ENCODE measurements at places on chromosomes 5 and 9.

DNA sequence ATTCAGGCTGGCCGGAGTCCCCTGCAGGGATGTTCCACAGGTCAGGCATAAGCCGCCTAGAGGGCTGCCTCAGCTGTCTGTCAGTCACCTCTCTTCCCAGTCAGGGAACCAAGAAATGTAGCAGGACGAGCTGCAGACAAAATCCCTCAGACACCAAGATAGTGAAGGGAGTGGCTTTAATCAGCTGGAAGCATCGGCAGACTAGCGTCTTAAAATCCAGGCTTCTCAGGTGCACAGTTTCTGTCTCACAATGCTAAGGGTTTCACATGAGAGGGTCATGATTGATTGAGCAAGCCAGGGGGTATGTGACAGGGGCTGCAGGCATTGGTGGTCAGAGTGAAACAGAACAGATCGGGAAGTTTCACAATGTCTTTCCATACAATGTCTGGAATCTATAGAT, 247.2 kb downstream of the CDH10 start:
- DNase-seq = no peak

DNA sequence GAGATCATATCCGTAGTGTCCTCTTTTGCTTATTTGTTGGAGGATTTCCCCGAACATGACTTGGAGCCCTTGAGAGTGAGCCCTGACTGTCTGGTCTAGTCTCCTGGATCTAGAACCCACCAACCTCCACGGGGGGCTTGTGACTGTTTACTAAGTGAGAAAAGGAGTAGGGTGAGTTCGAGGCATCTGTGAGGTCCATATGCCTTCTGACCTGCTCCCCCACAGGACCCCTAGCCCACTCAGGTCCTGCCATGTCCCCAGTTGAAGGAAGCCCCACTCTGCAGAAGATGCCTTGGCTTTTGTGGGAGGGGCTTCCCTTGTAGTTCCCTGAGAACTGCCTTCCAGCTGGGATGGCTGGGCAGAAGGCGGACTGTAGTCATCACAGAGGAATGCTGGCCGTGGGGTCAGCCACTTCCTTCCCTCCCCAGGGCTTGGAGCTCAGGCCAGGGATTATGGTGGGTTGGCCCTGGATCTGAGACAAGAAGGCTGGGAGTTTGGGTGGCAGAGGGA, 7.0 kb upstream of the IRF1 start:
- no peak for DNase-seq

GRCh38 chr9:113530022-113530635, 66.6 kb downstream of the RGS3 start:
- no peak for DNase-seq

- no peak for DNase-seq
These were observed 40.2 kb downstream of the MRPL36 start for GRCh38 chr5:1759378-1759970.

DNA sequence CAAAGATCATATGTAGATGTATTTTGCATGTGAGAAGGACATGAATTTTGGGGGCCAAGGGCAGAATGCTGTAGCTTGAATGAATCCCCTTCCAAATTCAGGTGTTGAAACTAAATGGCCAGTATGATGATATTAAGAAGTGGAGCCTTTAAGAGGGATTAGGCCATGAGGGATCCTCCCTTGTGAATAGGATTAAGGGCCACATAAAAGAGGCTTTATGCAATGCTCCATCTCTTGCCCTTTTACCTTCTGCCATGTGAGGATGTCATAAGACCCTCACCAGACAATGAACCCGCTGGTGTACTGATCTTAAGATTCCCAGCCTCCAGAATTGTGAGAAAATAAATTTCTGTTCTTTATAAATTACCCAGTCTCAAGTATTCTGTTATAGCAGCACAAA, 206.1 kb downstream of the YTHDC2 start:
- DNase-seq = no peak

- DNase-seq = no peak
These were observed 10.4 kb downstream of the ENHO start for GRCh38 chr9:34512131-34513078.

GRCh38 chr9:89868100-89868499, 263.3 kb downstream of the GADD45G start:
- no peak for DNase-seq

- DNase-seq = no peak
These were observed 45.7 kb downstream of the ITGA2 start for GRCh38 chr5:53034832-53035231.

DNA sequence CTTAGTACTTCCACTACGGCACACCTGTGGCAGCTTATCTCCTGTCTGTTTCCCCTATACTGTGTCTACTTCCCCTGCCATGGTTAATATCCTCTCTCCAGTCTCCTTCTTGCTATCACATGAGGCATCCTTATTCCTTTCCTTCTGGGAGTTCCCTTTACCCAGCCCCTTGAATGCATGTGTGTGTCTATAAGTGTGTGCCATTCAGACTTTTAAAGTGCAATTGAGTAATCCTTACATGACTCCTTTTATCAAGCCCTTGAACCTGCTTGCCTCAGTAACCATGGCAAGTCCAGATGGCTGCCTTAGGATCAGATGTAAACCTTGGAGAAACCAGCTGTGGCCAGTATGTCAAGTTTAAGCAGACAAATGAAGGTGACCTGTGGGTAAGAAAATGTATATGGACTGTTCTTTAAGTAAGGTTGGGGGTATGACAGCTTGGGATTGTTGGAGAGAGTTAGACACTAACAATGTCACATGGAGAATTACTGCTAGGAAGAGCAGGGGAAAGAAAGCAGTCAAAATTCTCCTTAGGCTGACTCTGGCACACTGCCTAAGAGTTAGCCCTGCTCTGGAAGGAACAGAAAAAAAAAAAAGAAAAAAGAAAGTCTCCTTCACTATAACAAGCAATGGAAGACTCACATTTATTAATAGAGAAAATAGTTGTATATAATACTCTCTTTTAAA, 142.1 kb downstream of the HINT1 start:
- DNase-seq = no peak

DNA sequence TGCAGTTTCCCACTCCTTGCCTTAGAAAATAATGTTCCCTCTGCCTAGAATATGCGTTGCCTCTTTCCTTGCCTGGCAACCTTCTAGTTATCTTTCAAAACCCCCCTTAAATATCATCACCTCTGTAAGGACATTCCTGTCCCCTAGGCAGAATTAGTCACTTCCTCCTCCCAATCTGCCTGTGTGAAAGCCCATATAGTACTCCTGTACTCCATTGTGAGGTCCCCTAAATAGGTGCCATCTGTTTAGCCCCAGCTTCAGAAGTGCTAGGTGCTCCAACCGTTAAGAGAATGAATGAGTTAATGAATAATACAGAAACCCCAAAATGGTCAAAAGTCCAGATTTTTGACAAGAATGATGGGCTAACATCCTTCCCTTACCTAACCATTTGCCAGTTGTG, 181.4 kb downstream of the GDNF start:
- no peak for DNase-seq

- DNase-seq = no peak
These were observed 65.5 kb upstream of the SMIM32 start for GRCh38 chr5:136258463-136258862.

GRCh38 chr5:180112181-180112861, 40.8 kb upstream of the RNF130 start:
- DNase-seq = no peak

GRCh38 chr5:74034733-74035132, 408.7 kb downstream of the ARHGEF28 start:
- no peak for DNase-seq

- no peak for DNase-seq
These were observed 180.0 kb upstream of the PTGER4 start for GRCh38 chr5:40499518-40500273.

DNA sequence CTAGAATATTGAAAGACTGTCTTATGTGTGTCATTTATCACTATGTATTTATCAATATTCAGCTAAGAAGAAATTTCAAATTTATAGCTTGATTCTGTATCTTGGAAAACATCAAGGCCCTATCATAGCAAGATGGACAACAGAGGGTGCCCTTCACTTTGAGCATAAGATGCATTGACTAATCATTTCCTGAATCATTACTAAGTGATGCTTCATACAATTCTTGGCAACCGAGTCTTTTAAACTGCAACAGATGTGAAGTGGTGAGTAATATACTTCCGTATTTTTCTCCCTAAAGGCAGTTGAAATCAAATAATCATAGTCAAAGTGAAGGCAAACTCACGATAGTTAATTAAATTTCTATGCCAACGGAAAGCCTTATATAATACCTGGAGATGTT, 318.6 kb upstream of the RGMB start:
- DNase-seq = no peak

GRCh38 chr5:176671890-176672747, 24.8 kb downstream of the TSPAN17 start:
- DNase-seq = no peak

- DNase-seq = no peak
These were observed 596.1 kb downstream of the IRX1 start for GRCh38 chr5:4191703-4192102.

GRCh38 chr9:71716138-71716909, 52.0 kb downstream of the CEMIP2 start:
- DNase-seq = no peak

GRCh38 chr9:130137641-130138081, 34.5 kb upstream of the NCS1 start:
- no peak for DNase-seq

DNA sequence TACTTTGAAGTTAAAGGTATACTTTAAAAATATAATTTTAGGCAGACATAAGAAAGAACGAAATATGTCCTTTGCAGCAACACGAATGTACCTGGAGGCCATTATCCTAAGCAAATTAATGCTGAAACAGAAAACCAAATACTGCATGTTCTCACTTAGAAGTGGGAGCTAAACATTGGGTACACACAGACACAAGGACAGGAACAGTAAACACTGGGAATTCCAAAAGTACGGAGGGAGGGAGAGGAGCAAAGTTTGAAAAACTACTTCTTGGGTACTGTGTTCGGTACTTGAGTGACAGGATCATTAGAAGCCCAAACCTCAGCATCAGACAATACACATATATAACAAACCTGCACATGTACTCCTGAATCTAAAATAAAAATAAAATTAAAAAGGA, 40.9 kb downstream of the TJP2 start:
- DNase-seq = no peak

GRCh38 chr5:68271124-68271523, 55.6 kb downstream of the PIK3R1 start:
- no peak for DNase-seq

DNA sequence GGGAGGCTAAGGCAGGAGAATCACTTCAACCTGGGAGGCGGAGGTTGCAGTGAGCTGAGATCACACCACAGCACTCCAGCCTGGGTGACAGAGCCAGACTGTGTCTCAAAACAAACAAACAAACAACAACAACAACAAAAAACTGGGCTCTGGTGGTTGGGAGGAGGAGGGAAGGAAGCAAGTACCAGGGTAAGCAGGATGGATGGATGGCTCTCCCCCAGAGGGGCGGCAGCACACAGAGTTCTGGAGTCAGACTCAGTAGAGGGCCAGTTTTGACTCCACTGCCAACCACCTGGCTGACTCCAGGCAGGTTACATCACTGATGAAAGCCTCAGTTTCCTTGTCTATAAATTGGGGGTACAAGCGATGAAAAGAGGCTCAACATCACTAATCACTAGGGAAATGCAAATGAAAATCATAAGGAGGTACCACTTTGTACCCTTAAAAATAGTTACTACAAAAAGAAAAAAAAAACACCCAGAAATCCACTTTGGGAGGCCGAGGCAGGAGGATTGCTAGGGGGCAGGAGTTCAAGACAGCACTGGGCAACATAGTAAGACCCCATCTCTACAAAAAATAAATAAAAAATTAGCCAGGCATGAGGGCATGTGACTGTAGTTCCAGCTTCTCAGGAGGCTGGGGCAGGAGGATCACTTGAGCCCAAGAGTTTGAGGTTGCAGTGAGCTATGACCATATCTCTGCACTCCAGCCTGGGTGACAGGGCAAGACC, 3.2 kb downstream of the SLC22A4 start:
- no peak for DNase-seq

DNA sequence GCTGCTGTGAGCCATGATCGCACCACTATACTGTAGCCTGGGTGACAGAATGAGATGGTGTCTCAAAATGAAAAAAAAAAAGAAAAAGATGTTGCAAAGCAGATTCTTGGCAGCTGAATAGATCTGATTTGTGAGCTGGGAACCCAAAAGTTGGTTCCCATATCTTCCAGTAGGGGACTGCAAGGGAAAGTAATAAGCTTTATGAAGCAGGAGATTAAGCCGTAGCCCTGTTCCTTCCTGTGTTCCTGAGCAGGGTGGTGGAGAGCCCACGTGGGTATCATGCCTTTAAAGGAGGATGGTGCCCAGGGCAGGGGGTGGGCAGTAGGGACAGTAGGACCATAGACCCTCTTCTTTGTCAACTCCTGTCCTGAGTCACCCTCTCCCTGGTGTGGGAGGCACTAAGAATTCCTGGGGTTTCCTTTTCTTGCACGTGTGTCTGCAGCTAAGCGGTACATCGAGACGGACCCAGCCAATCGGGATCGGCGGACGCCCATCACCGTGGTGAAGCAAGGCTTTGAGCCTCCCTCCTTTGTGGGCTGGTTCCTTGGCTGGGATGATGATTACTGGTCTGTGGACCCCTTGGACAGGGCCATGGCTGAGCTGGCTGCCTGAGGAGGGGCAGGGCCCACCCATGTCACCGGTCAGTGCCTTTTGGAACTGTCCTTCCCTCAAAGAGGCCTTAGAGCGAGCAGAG, 37.9 kb downstream of the STOM start:
- no peak for DNase-seq

GRCh38 chr9:97766610-97767009, 69.5 kb upstream of the XPA start:
- DNase-seq = no peak

Data from stimulated activated CD4-positive, alpha-beta T cell treated with anti-CD3 and anti-CD28 coated beads, TNF-alpha, amount 100 ng/mL, for 24 hours (primary cell).